ENCODE measurements at places on chromosomes 2 and 18. TPM values are rescaled to one million over a fixed set of nuclear protein-coding genes. Genes with fewer than 3 reads are reported as not detected.

The DNAJC10 gene
- 104 TPM for total RNA-seq

The IL36A gene
- not detected for total RNA-seq

DNA sequence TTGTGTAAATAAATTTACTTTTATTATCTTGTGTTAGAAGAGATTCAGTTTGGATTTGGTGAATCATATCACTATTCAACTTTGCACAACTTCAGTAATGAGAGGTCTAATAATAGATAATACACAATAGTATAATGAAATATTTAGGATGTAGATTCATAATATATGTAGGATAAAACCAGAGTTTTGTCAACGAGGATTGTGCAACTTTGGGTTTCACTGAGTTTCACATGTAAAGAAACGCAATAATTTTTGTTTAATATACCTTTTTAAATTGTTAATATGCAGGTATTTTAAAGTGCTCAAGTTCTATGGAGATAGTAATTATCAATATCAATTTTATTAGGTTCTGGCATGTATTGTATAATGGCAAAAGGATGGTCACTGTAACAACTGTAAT lies 5.3 kb downstream of the CALCRL start:
- no peak for DNase-seq

DNA sequence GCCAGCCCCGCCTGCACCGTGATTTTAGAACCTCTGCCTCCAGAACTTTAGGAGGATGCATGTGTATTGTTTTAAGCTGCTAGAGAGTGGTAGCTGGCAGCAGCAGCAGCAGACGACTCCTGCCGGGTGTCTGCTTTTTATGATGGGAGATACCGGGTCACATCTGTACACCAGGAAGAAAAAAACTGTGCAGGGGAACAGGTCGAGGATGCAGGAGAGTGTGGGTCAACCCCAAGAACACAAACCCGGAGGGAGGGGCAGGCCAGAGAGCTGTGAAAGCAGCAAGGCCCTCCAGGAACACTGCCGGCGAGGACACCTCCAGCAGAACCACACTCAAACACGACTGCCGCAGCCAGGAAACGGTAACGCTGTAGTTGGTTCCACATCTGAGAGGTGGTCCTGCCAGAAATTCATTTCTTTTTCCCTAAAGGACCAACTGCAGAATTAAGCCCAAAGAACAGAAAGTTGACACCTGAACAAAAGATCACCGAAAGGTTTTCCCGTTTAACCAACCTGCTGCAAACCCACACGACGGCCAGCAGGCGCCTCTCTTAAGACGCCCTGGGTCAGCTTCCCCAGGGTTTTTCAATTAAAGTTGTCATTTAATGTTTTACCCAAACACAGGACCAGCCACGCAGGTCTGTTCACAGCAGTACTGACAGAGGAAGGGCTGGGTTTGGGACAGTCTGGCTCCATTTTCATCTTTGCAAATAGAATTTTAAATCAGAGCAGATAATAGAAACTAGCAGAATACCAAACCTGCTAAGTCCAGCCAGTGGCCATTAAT lies 60.5 kb downstream of the NDUFA10 start:
- DNase-seq = no peak

GRCh38 chr2:240988146-240988545 lies 10.3 kb upstream of the SNED1 start:
- DNase-seq = no peak

GRCh38 chr18:54284535-54284934 lies 15.2 kb downstream of the POLI start:
- DNase-seq = no peak

Data from hepatocyte (in vitro differentiated cells).